Renal cortical epithelial cell (primary cell): ENCODE measurements at places on chromosomes 7 and 10.

DNA sequence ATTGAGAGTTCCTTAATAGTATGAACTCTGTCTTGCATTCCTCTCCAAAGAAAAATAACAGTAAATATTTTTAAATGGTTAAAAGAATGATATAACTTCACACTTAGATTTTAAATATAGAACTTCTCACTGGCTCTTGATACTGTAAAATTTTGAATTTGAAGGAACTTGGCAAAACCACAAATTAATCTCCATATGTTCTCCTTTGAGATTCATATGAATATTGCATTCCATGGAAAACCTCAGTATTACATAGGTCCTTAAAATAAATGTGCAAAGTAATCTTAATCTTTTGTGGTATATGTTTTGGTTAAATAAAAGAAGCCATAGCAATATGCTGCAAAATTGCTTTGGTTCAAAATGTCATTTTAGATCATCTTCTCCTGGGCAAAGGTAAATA lies 1137.6 kb upstream of the LRRTM3 start:
- no peak for DNase-seq

GRCh38 chr10:124532106-124532641 lies 70.6 kb downstream of the LHPP start:
- peak; percentile 7 for DNase-seq

- DNase-seq = no peak
Observed at GRCh38 chr10:130799532-130799931, 512.0 kb downstream of the TCERG1L start.

- DNase-seq = no peak
Observed at GRCh38 chr10:54550016-54550415, 251.0 kb downstream of the PCDH15 start.

GRCh38 chr10:78852466-78853240 lies 216.1 kb upstream of the ZMIZ1 start:
- DNase-seq = peak; percentile 6

GRCh38 chr7:150412518-150413488 lies 33.7 kb downstream of the ZNF775 start:
- DNase-seq = no peak

DNA sequence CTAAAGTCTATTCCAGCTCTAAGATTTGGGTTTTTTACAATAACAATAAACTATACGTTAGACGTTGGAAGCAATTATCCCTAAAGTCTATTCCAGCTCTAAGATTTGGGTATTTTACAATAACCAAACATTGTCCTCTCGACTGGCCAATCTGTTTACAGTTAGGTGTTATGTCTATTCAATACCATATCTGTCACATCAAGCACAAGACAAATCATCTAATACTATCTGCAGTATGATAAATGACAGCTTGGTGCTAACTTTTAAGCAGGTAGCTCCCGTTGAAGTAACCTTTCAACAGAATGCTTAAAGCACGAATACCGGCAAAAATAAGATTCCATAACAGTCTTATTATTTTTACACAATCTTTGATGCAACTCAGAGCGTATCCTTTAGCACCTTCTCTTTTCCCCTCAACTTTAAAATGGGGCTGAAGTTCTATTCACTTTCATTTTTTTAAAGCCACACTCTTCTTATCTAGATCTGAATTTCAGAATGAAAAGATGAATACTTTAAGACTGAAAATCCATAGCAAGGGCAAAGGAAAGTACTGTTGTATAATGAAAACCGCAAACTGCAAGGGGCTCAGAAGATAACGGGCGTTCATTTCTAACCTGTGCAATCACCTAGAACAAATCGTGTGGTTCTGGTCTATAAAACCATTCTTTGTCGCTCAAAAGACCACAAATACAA lies 925 bp downstream of the H2AZ2 start:
- DNase-seq = no peak

DNA sequence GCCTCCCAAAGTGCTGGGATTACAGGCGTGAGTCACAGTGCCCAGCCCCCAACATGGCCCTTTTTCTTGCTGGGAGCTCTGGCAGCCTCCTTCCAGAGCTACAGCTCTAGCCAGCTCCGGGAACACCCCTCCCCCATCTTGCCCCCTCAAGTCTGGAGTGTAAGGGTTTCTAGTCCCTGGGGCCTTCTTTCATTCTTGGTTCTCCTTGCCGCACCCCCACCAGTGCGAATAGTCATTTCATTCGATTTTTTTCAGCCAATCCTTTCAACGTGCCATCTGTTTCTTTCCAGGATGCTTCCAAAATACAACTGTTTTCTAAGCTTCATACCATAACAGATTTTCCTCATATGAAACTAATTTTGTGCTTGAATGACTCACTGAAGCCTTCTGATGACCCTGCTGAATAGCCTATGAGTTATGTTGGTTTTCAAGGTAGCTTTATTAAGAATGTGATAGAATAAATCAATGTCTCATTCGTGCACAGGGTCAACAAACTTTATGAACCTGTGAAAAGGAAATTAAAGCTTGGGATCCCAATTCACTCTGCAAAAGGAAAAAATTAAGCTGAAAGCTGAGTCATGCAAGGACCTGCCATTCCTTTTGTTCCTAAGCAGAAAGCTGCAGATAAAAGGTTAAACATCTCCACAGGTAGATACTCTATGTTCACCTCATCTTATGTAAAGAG lies 38.6 kb downstream of the CDC14C start:
- DNase-seq = peak; percentile 23
